ENCODE measurements at places on chromosomes 3 and 15.

- DNase-seq: no peak
Measured at GRCh38 chr15:39631357-39631756, 50.5 kb downstream of the THBS1 start.

GRCh38 chr3:71127844-71128243 is 455.7 kb downstream of the FOXP1 start:
- no peak for DNase-seq

GRCh38 chr15:101119181-101119580 is 132.7 kb downstream of the CHSY1 start:
- no peak for DNase-seq

DNA sequence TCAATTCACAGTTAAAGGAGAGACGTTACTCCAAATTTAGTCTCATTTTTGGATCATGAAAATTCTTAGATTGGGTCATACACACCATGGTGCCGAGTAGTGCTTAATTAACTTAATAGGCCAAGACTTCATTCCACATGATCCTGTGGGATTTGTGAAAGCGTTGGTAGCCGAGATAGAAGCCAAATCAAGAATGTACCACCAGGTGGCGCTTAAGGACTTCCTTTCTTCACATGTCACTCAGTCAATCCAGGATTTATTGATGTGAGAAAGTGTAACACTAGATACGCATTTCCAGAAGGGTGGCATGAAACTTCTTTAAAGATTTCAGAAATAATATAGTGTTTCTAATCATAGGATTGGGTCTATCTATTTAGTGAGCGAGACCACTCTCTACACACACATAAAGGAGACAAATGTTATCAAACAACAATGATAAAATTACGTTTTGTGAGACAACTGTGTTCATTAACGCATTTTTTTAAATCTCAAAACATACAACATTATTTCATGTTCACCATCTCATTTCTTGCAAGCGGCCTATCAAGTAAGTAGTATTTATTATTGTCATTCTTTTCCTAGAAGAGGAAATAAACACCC is 436.1 kb downstream of the CHL1 start:
- DNase-seq: peak; percentile 46

DNA sequence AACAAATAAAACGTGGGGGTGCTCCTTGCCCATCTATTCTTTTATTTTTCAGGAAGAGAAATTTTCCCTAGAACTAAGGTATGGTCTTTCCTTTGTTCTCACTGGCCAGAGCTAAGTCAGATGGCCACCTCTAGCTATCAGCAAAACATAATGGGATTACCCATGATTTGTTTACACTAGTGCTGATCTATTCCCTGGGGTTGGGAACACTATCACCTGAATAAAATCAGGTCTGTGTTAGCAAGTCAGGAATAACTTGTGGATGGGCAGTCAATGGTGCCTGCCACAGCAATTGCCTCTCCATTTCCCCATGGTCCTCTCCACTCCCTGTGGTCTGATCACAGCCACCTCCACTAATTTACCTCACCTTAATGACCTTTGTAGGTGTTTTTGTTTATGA is 181.7 kb upstream of the CADPS start:
- no peak for DNase-seq

DNA sequence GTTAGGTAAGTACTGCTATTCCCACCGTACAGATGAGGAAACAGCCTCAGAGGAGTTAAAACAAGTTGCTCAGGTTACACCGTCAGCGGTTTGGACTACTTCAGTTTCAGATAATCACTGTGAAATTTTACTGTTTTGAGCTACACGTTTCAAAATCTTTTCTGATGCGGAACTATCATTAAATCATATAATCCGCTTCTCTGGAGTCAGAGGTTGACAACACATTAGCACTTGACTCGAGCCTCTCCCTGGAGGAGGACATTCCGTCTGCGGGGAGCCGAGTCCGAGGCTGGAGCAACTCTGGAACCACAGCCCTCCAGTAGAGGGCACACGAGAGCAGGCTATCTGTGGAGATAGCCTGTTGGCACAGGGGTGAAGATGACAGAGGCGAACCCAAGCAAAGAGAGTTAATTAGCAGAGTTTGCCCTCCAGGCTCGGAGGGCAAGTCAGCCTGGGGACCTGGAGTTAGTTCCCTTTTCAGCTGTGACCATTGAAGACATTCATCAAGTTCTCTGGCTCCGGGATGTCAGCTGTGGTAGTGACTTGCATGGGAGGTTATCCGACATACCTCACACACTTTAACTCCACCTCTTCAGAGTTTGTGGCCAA is 131.2 kb downstream of the IGF1R start:
- DNase-seq: no peak

DNA sequence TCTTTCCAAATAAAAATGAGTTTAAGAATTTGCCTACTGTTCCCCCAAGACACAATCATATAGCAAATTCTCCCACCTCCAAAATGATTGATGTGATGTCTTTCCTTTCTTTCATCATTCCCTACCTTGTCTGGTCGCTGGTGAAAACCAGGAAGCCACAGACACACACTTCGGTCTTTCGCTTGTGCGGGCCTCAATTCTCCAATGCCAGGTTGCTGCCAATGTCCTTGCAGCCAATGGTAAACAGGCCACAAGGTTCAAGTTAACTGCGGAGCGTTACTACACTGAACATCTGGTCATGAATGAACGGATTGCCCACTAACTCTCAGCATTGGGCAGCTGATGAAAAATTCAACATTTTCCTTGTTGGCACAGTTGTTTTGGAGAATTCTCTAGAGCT is 192.2 kb downstream of the FOXP1 start:
- DNase-seq: no peak

- DNase-seq: no peak
Measured at GRCh38 chr3:180704532-180704931, 25.2 kb upstream of the CCDC39 start.

DNA sequence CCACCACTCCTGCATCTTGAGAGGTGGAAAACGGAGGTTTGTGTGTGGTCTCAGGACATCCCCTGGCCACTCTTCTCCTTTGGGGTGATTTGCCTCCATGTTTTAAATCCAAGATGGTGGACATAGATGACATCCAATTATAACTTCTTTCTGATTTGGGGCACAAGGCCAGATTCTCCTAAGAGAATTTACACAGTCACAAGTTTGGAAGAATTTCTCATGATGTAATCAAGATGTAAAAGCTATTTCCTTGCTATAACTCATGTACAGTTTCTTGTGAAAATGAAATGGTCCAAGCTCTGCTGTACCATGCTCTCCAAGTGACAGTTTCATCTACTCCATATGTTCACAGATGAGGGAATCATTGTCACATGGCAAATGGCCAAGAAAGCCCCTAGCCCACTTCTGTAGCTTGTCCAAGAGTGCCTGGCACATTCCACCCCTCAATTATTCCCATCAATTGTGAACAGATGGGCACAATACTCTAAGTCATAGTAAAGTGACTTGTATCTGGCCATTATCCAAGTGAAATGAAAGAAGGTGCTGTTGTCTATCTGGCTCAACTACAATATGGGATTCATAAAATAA is 134.6 kb upstream of the ROPN1 start:
- DNase-seq: no peak

- no peak for DNase-seq
Measured at GRCh38 chr15:59303633-59304032, 69.0 kb downstream of the MYO1E start.

- no peak for DNase-seq
Measured at GRCh38 chr3:117476572-117476971, 767.0 kb downstream of the TUSC7 start.

DNA sequence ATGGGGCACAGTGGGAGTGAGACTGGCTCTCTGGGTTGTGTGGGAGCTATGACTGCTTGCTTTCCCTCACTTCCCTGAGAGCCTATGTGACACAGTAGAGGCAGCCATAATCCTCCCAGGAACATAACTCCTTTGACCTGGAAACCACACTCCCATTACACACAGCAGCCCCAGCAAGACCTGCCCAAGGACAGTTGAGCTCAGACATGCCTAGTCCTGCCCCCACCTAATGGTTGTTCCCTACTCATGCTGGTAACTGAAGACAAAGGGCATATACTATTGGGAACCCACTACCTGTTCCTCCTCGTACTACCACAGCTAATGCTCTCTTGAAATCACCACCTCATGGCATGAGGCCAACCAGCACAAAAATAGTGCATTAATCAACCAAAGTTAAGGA is 550.4 kb upstream of the ARPP21 start:
- DNase-seq: no peak

DNA sequence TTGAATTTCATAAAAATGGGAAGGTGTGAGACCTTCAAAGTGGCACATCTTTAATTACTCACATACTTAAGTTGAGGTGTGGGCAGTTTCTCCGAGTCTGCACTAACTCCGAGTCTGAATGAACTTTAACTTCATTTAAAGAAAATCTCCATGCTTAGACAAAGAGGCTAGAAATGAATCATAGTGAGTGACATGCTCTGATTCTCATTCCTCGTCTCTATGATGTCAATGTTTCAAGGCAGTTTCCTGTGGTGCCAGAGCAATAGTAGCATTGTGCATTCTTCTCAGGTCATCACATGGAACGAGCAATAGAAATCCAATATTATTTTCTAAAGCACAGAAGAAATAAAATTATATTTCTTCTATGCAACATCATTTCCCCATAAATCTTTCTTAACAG is 224.8 kb downstream of the KCNMB2 start:
- no peak for DNase-seq

- DNase-seq: no peak
Measured at GRCh38 chr3:140360332-140360731, 317.5 kb upstream of the TRIM42 start.

DNA sequence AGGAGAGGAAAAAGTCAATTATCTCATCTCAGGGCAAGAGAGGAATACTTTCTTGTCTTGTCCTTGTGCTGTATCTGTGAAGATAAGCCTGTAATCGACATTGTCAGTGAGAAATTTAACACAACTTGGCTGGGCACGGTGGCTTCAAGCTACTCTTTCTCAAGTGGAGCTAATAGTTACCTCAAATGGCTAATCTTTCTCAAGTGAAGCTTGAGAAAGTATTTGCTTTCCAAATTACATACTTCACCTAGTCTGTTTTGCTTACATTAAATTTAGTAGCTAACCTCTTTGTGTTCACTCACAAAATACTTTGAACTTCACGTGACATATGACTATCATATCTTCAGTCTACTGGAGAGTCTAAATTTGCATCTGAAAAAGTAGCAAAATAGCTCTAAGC is 48.3 kb upstream of the B3GALNT1 start:
- DNase-seq: no peak

GRCh38 chr3:14441920-14442300 is 39.5 kb downstream of the SLC6A6 start:
- no peak for DNase-seq

DNA sequence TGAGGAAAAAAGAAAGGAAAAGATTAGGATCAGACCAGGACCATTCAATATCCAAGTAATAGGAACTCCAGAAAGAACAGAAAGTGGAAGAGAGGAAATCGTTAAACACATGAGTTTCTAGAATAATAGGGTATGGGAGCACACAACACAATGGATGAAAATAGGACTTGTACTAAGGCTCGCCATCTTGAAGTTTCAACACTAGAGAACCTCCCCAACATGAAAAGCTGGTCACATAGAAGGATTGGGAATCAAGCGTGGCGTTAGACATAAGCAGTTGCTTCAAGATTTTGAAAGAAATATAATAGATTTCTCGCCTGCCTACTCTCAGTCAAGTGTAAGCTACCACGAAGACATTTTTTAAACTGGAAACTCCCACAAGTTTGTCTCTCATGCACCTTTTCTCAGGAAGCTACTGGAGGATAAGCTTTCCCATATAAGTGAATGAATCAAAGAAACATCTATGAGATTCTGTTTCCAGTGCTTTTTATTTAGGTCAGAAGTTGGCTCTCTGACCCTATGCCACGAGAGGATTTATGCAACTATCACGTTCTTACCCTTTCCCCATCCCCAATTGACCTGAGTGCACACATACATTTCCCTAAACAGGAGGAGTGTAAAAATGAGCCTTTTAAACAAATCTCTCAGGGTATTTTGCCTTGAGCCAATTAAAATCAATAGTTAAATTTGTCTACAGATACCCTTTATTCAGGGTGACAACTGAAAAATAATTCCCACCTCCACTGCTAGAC is 45.2 kb downstream of the GHSR start:
- no peak for DNase-seq

DNA sequence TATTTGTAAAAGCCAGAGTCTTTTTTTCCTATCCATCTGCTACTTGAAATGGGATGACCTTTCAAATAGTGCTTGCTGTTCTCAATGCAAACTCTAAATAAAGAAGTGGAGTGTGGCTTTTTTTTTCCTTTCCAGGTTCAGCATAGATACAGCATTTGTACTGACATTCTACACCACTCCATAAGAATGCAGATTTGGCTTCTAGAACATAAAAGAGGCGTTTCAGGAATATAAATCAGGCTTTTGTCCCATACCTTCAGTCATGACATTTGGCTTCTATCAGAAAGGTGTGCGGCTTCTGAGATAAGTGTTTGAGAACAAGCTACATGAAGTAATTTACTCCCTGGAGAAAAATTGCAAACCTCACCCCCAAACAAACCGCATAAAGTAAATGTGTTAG is 553.1 kb downstream of the FHIT start:
- no peak for DNase-seq

DNA sequence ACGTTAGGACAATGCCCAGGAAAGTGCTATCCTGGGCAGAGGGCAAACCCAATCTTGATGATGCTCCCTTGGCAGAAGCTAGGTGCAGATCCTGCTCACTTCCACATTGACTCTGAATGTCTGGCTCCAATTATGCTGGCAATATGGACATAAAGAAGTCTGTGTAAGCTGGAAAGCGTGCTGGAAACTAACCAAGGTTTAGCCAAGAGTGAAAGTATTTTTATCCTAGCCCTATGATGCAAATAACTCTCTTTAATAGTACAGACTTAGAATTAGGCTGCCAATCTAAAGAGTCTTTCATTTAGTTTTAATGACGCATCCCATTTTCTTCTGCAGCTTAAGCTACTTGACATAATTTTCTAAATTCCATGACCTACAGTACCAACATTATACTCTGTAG is 571.8 kb downstream of the TUSC7 start:
- no peak for DNase-seq

DNA sequence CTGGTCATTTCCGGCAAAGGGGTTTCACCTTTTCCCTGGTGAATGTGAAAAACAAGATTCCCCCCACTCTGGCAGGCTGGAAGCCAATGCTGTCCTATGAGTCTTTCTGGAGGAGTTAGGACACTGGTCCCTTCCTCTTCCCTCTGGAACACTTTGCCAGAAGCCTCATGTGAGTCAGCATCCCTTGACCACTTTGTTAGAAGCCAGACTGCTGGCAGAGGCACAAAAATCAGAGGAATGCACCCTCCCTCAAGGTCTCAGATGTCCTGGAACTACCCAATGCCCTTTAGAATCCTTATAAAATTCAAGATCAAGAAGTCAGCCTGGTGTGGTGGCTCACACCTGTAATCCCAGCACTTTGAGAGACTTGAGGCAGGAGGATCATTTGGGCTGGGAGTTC is 26.6 kb downstream of the ITGB5 start:
- DNase-seq: no peak

- DNase-seq: no peak
Measured at GRCh38 chr15:58146749-58147148, 8.6 kb downstream of the AQP9 start.

GRCh38 chr15:71962537-71962936 is 152.2 kb downstream of the NR2E3 start:
- no peak for DNase-seq

- DNase-seq: no peak
Measured at GRCh38 chr3:43768381-43768973, 77.7 kb downstream of the ABHD5 start.
